ENCODE measurements at places on chromosomes 2 and 18. TPM values are rescaled to one million over a fixed set of nuclear protein-coding genes. Genes with fewer than 3 reads are reported as not detected.
A peak's percentile ranks its signal among the peaks of the same experiment; 100 is the strongest.

DNA sequence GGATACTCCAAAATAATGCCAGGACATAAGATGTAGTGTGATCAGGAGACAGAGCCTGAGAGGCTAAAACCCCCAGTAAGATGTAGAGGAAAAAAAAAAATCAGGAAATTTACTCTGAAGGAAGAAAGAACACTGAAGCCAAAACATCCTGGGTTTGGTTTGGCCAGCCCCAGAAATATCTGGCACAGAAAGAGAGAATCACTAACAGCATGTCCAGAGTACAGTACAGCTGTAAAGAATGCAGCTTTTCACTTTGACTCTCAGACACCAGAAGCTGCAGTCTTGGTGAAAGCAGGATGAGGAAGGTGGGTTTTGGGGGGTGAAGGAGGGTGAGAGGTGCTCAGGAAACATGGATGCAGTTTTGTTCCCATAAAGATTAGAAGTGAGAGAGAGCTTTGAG, 1577.7 kb upstream of the ACVR2A start:
- no peak for DNase-seq

DNA sequence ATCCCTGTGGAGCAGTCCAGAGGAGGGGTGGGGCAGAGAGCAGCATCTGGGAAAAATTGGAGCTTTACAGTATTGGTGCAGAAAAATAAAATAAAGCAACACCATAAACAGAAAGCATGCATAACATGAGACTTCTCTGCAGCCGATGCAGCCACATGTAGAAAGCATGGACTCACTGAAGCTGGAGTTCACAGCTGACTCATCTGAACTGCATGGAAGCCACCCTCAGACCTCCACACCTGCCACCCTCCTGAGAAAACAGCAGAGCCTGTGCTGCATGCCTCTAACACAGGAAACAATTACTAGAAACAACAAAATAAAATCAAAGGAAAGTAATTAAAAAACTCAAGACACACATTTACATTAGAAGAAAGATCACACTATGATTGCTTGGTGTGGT, 169.4 kb upstream of the ALKAL2 start:
- DNase-seq = no peak

DNA sequence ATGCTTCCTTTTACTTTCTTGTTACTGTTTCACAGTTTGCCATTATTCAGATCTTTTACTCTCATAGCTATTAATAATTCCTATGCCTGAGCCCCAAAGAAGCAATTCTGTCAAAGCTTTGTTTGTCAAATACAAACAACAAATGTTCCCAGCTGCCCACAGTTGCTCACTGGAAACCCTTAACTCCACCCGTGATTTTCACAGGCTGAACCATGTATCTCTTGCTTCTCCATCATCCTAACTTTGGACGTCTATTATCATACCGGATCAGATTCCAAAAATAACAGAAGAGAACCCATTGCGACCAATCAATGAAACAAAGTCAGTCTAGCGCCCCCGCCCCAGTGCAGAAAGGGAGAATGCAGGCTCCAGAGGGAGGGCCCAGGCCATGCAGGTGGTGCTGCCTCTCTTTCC, 24.2 kb downstream of the COLEC12 start:
- no peak for DNase-seq

DNA sequence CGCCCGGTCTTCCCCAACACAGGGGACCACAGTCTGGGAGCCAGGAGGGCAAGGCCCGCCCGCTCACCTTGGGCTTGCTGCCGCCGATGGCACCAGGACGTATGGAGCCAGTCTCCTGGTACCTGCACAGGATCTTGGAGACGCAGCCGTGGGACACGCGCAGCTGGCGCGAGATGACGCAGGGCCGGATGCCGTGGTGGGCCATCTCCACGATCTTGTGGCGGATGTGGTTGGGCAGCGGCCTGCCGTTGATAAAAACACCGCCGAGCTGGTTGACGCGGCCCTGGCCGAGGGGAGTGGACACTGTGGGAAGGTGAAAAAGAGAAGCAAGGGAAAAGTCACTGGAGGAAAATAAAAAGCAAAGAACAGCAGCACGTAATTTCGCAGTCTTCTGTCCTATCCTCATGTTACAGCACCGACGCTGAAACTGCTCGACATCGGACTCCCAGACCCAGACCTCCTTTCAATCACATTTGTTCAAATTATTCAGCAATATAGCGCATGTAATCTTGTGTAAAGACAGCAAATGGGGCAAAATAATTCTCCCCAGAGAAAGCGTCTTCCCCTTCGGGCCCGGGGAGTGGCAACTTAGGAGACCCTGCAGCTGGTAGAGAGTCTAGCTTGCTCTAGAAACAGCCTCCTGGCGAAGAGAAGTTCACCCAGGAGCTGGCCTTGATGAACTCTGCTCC, 1.7 kb downstream of the PAX3 start:
- no peak for DNase-seq

DNA sequence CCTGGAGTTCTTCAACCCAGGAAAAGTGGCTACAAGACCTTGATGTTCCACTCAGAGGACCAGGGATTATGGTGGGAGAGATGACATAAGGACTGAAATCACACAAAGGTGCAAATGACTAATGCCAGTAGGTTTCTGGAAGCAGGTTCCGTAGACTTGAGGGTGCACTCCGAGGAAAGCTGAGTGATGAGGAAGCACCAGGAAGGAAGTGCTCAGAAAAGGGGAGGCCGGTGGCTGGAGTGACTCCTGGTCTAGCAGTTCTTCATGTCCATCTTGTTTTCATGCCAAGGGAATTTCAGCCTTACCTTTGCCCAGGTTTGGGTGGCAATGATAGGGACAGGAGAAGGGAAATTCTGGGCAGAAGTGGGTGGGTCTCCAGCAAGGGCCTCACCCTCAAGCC, 74.5 kb downstream of the TMEM17 start:
- no peak for DNase-seq

GRCh38 chr2:241882091-241882625, 12.6 kb downstream of the RTP5 start:
- no peak for DNase-seq

- no peak for DNase-seq
Measured at GRCh38 chr2:53234548-53234903, 533.1 kb upstream of the CHAC2 start.

- no peak for DNase-seq
Measured at GRCh38 chr2:206611736-206612135, 30.6 kb upstream of the FAM237A start.

- no peak for DNase-seq
Measured at GRCh38 chr18:31828613-31829012, 67.9 kb upstream of the SLC25A52 start.

DNA sequence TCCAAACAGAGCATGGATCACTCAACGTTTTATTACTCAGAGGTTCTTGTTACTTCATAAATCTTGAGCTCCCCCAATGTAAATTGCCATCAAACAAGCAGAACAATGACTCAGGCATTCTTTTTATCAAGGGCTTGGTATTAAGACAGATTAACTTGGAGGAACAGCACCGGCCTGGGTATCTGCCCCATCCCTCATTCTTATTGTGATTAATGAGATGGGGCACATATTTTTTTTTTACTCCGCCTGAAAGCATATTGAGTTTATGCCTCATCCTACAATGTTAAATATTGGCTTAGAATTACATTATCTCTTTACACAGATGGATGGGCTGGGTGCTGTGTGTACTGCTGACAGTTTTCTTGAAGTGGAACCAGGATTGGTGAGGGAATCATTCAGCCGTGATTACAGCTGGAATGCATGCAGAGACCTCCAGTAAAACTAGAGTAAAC, 387.3 kb downstream of the CLIP4 start:
- no peak for DNase-seq

- no peak for DNase-seq
Measured at GRCh38 chr2:70943205-70943871, 7.6 kb downstream of the ATP6V1B1 start.

- DNase-seq = no peak
Measured at GRCh38 chr2:132584976-132585817, 84.8 kb downstream of the LYPD1 start.

- no peak for DNase-seq
Measured at GRCh38 chr2:172921532-172922236, 154.0 kb upstream of the MAP3K20 start.

- DNase-seq = no peak
Measured at GRCh38 chr2:15984368-15985255, 44.3 kb downstream of the MYCN start.

DNA sequence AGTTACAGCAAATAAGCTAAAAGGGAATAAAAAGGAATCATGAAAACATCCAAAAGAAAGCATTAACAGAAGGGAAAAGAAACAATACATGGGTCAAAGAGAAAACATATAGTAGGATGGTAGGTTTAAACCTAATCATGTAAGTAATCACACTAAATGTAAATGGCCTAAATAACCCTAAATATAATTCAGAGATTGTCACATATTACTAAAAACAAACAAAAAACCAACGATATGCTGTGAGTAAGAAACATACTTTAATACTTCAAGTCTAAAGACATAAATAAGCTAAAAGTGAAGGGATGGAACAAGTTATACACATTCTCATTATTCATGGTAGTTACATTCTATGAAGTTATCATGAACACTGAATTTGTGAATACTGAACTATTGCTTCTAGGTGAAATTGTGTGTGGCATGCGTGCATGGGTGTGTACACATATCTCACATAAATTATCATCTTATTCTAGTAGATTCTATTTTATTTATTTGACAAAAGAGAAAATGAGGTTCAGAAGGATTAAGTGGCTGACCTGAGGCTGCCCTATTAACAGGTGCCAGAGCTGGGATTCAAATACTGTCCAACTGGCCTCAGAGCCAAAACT, 170.9 kb downstream of the SEPTIN10 start:
- no peak for DNase-seq

DNA sequence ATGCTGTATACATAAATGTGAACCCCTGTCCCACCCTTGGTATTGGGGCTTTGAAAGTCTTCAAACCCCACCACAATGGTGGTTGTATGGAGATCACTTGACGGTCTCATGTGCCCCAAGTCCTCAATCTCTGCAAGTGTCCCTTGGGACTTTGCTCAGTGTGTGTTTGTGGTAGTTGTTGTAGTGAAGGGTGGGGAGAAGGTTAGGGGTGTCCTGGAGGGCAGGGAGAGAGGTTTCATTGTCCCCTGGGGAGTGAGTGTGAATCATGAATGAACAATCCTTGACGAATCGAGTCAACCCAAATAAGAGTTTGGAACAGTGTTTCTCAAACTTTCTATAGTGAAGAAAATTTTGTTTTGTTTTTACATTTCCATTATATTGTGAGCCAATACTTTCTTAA, 28.1 kb downstream of the COL4A3 start:
- DNase-seq = no peak

GRCh38 chr2:23042216-23042906, 342.6 kb upstream of the KLHL29 start:
- DNase-seq = no peak

GRCh38 chr18:40642692-40643229, 1312.3 kb upstream of the PIK3C3 start:
- no peak for DNase-seq

- DNase-seq = no peak
Measured at GRCh38 chr18:49365346-49365745, 95.1 kb downstream of the DYM start.

- peak; percentile 39 for DNase-seq
Measured at GRCh38 chr2:215793747-215794595, 219.4 kb downstream of the MREG start.

DNA sequence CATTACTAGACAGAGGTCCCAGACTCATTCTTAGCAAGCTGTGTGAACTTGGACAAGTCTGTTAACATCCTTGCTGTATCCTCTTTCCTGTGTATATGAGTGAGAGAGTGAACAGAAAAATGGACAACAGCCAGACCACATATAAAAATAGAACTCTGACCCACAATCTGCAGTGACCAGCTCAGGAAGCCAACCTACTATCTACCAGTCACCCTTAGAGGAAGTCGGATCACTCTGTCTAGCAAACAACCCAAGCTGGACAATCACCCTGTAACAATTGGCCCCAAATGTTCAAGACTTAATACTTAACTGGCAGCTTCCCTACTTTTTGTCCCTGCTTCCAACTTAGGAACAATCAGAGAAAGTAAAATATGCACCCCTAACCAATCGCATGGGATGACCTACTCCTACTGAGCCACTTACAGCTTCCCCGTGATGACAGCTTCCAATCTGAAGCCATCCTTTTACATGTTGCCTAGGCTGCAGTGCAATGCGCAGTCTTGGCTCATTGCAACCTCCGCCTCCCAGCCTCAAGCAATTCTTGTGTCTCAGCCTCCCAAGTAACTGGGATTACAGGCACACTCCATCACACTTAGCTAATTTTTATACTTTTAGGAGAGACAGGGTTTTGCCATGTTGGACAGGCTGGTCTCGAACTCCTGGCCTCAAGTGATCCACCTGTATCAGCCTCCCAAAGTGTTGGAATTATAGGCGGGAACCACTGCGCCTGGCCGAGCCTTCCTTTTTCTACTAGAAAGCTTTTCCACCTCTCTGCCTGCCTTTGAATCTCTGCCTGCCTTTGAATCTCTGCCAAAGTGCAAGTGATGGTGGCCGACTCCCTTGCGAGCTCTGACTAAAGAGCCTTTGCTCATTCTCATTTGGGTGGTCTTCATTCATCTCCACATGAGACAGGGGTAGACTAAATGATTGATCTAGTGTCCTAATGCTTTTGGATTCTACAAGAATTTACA, 158.3 kb upstream of the NDUFV2 start:
- no peak for DNase-seq

DNA sequence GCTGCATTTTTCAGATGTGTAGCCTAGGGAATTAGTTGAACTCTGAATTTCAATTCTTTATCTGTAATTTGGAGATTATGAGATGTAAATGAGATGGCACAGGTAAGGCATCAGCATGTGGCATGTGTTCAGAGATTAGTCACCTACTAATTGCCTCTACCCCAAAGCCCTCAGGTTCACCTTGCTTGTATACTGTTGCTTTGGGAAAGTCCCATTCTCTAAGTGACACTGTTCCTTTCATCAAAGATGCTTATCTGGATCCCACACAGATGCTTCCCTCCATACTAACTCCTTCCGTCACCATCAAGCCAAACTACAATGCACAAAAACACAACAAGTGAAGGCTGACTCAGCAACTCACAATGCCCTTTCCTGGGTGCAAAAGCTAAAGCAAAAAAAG, 143.7 kb downstream of the LRATD1 start:
- DNase-seq = no peak

- DNase-seq = no peak
Measured at GRCh38 chr2:163182764-163183354, 344.3 kb upstream of the KCNH7 start.

DNA sequence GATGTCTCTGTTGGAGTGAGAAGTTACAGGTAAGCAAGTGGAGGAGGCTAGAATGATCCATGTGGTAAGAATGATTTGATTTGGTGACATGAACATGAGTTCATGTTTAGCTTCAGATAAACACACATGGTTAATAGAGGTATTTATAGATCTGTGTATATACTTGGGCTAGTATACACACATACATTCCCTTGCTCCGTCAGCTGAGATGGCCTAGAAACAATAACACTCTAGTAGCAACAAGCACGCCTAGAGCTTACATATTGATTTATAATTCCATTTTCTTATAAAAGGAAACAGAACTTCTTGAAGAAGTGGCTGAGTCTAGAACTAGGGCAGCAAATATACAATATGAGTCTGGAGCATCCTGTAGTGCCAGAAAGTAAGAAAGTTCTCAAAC, 223.0 kb downstream of the RND3 start:
- DNase-seq = no peak

GRCh38 chr2:60678551-60678950, 77.5 kb upstream of the PAPOLG start:
- DNase-seq = no peak

SULT1C4 gene
- not detected for total RNA-seq

TUBB8B gene
- total RNA-seq = 0.57 TPM

TWIST2 gene
- total RNA-seq = not detected

SPC25 gene
- 29.8 TPM for total RNA-seq

RAB27B gene
- total RNA-seq = 2.2 TPM

PSMA8 gene
- not detected for total RNA-seq

ABHD1 gene
- not detected for total RNA-seq

LRP1B gene
- total RNA-seq = 0.34 TPM

OSR1 gene
- total RNA-seq = 2.6 TPM

TRABD2A gene
- 4.6 TPM for total RNA-seq
